ENCODE measurements at places on chromosomes 6 and 20. TPM values are rescaled to one million over a fixed set of nuclear protein-coding genes. Genes with fewer than 3 reads are reported as not detected.

GRCh38 chr20:56627122-56628014 lies 1.7 kb upstream of the TFAP2C start:
- DNase-seq: no peak
- peaks cover 72% of the 10 kb centered on the region for H3K27me3 ChIP-seq
- peaks cover 16% of the 10 kb centered on the region for H3K4me1 ChIP-seq
- H3K36me3 ChIP-seq: peaks cover 3% of the 10 kb centered on the region
- H3K27ac ChIP-seq: peak overlapping the region; percentile 25

DNA sequence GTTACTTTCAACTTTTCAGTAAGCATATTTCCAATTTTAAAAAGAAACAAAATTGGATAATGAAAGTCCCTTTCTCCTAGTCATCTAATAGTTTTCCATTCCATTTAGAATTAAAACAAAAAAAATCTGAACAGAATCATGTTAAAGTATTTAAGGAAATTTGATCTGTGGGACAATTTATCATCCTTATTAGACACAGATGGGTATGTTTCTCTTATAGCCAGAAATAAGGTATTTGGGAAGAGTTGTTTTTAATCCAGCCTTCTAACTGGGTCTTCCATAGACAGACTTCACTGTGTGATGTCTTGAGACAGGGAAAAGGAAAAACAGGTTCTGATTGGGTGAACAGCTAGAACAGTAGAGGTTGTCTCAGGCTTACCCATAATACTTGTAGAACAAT lies 39.5 kb upstream of the STXBP5 start:
- H3K4me1 ChIP-seq: no peaks in the 10 kb centered on the region
- no peak overlapping the region for H3K27ac ChIP-seq

GRCh38 chr6:43172104-43173007 lies 1.3 kb downstream of the SRF start:
- peak; percentile 56 for DNase-seq
- H3K36me3 ChIP-seq: peaks cover 25% of the 10 kb centered on the region
- peak overlapping the region; percentile 97 for H3K4me3 ChIP-seq

GRCh38 chr6:148967011-148967520 lies 220.2 kb downstream of the UST start:
- H3K27me3 ChIP-seq: peaks cover 10% of the 10 kb centered on the region
- no peak overlapping the region for H3K27ac ChIP-seq
- no peaks in the 10 kb centered on the region for H3K36me3 ChIP-seq
- H3K4me3 ChIP-seq: no peak overlapping the region
- H3K4me1 ChIP-seq: no peaks in the 10 kb centered on the region

DNA sequence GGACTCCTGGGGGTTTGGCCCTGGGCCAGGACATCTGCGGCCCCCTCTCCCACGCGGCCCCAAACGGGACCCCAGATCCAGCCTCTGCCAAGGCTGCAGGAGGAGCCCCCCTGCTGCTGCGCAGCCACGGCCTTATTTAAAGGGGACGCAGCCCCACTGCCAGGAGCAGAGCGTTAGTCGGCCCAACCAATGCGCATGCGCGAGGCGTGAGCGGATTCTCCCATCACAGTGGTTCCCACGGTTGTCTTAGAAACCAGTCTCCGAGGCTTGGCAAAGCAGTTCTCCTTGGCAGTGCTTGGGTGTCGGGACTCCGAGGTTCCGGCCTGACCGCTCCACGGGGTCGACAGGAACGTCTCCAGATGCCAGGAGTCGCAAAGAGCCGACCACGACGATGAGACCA lies 288.3 kb upstream of the ZNF337 start:
- peaks cover 12% of the 10 kb centered on the region for H3K4me1 ChIP-seq
- H3K27ac ChIP-seq: no peak overlapping the region
- H3K4me3 ChIP-seq: no peak overlapping the region
- H3K36me3 ChIP-seq: no peaks in the 10 kb centered on the region
- no peaks in the 10 kb centered on the region for H3K27me3 ChIP-seq

GRCh38 chr6:83884523-83884922 lies 25.0 kb downstream of the CYB5R4 start:
- no peak overlapping the region for H3K27ac ChIP-seq
- H3K4me1 ChIP-seq: peaks cover 2% of the 10 kb centered on the region
- H3K4me3 ChIP-seq: no peak overlapping the region
- DNase-seq: no peak
- no peaks in the 10 kb centered on the region for H3K36me3 ChIP-seq

GRCh38 chr20:35091816-35092523 lies 637 bp downstream of the TRPC4AP start:
- no peaks in the 10 kb centered on the region for H3K27me3 ChIP-seq
- H3K27ac ChIP-seq: peak overlapping the region; percentile 94
- DNase-seq: peak; percentile 16
- H3K4me1 ChIP-seq: peaks cover 57% of the 10 kb centered on the region
- H3K4me3 ChIP-seq: peak overlapping the region; percentile 86

DNA sequence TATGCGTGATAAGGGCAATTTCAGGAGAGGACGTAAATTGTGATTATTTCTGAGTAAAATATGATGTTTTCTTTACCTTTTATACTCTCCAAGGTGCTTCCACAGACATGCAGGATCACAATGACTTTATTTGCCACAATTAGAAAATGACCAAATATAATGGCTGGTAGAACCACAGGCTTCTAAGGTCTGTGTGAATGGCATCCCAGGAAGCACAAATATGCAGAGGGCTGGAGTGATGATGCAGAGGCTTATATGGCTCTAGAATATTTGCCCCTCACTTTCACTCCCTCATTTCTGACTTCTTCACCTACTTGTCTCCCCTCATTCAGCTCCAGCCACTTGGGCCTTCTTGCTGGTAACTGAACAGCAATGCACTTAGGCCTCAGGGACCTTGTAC lies 502.1 kb upstream of the MAP3K7 start:
- H3K4me3 ChIP-seq: no peak overlapping the region
- H3K27ac ChIP-seq: no peak overlapping the region
- peaks cover 2% of the 10 kb centered on the region for H3K27me3 ChIP-seq
- no peaks in the 10 kb centered on the region for H3K4me1 ChIP-seq
- H3K36me3 ChIP-seq: no peaks in the 10 kb centered on the region

- H3K4me3 ChIP-seq: no peak overlapping the region
- DNase-seq: no peak
- H3K4me1 ChIP-seq: peaks cover 32% of the 10 kb centered on the region
Measured at GRCh38 chr6:31163922-31164321, 5.5 kb downstream of the TCF19 start.

Gene SNAP25
- total RNA-seq: not detected

Gene TRIM40
- not detected for total RNA-seq

Gene CST2
- not detected for total RNA-seq
